AG04449 (cell line): ENCODE measurements at places on chromosomes 5 and 9.

- no peak for DNase-seq
Observed at GRCh38 chr5:115274584-115274983, 11.9 kb upstream of the PGGT1B start.

- DNase-seq = no peak
Observed at GRCh38 chr5:2178071-2178477, 295.3 kb upstream of the IRX4 start.

GRCh38 chr5:113183694-113184093 is 207.1 kb downstream of the DCP2 start:
- no peak for DNase-seq

GRCh38 chr9:20513126-20513913 is 109.0 kb downstream of the MLLT3 start:
- no peak for DNase-seq

DNA sequence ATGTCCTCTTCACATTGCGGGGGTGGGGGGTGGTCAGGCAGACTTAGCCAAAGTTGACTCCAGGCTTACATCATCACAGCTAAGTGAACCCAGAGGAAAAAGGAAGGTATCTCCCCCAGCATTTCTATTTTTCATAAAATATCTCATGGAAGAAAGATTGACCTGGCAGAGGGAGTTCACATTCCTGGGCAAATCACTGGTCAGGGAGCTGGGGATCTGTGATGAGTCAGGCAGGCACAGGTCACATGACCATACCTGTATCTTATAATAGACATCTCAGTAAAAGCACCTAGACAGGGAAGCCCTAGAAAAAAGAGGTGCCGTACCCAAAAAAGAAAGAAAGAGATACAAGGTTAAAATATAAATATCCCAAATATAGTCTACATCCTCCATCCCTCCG is 57.3 kb upstream of the WWC1 start:
- no peak for DNase-seq
